ENCODE measurements at places on chromosomes 5 and 9.

GRCh38 chr5:33837301-33837700 lies 54.5 kb downstream of the ADAMTS12 start:
- DNase-seq = no peak

GRCh38 chr5:89968958-89969381 lies 440.6 kb downstream of the CETN3 start:
- no peak for DNase-seq

DNA sequence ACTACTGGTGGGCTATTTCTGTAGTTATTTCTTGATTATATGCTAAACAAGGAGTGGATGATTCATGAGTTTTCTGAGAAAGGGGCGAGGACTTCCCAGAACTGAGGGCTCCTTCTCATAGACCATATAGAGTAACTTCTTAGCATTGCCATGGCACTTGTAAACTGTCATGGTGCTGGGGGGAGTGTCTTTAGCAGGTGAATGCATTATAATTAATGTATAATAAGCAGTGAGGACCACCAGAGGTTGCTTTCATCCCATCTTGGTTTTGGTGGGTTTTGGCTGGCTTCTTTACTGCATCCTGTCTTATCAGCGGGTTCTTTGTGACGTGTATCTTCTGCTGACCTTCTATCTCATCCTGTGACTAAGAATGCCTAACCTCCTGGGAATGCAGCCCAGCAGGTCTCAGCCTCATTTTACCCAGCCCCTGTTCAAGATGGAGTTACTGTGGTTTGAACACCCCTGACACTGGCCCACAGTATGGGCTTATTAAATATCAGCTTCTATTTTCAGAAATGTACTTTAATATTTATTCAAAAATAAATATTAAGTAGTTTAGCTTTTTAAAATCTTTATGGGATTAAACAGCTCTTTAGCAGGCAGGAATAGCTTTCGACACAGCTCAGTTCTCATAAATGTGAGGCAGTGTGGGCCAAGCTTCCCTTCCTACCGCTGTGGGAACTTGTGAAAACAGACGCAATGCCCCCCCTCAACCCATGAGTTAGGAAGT lies 44.4 kb downstream of the GALNT12 start:
- no peak for DNase-seq

DNA sequence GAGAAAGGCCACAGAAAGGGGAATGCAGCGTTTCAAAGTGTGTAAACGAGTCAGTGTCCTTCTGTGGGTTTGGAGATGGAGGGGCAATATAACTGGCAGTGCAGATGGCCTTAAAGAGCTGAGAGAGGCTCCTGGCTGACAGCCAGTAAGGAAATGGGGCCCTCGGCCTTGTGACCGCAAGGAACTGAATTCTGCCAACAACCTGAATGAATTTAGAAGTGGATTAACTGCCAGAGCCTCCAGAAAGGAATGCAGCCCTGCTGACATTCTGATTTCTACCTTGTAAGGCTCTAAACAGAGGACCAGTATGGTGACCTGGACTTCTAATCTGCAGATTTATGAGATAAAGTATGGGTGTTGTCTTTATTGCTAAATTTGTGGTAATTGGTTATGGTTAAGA lies 17.5 kb upstream of the NREP start:
- DNase-seq = no peak

DNA sequence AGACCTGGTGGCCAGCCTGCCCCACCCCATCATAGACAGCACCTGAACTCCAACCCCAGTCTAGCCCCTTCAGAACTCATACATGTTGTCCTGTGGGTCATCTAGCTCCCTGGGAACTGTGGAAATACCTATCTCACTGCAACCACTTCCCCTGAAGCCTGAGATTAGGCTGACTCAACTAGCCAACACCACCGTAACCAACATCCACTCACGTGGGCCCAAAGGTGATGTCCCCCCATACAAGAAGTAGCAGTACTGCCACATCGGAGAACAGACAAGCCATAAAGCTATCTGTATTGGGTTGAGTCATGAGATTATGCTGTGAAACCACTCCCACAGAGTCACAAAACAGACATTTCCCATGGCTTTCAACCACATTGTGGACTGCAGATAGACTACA lies 46.6 kb downstream of the OSMR start:
- DNase-seq = no peak

- no peak for DNase-seq
These were observed 379.3 kb downstream of the KDM4C start for GRCh38 chr9:7137040-7137439.

DNA sequence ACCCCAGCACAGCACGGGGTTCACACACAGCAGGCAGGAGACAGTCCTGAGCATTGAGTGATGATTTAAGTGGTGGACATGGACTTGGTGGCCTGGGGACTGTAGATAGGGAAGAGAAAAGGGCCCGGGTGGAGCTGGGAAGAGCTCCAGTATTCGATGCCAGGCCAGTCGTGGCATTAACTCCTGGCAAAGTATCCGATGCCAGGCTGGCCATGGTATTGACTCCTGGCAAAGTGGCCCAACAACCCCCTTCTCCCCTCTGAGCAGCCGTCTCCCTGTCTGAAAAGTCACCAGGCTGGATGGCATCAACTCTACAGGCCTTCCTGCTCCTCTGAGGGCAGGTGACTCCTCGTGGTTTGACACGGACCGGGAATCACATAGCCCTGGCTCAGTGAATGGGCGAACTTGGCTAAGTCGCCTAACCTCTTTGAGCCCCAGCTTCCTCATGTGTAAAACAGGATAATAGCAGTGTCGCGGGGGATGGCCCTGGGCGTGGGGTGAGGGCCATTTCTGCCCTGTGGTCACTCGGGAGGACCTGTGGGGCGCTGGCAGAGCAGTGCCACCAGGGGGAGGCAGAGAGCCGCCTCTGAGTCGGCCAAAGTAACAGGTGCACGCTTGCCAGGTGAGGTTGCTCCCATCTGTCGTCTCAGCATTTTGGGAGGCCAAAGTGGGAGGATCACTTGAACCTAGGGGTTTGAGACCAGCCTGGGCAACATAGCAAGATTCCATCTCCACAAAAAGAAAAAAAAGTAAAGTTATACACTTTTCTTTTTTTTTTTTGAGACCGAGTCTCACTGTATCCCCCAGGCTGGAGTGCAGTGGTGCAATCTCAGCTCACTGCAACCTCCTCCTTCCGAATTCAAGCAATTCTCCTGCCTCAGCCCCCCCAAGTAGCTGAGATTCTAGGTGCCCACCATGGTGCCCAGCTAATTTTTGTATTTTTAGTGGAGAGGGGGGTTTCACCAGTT lies 5.7 kb upstream of the SEC16A start:
- DNase-seq = peak; percentile 66

DNA sequence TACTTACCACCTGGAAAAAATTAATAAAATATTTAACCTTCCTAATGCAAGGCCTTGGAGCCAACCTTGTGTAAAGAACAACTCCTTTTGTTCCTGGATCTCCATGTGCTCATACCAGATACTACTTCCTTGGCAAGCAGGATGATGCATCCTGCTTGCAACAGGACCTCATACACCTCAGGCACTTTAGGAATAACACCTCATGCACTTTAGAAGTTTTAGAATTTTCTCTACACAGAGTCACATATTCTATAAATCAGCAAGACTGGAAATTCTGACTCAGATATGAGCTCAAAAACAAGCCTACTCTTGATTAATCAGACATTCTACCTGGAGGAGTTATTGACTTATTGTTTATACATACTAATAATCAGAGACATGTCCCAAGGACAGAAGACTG lies 209.6 kb upstream of the CDH10 start:
- no peak for DNase-seq

DNA sequence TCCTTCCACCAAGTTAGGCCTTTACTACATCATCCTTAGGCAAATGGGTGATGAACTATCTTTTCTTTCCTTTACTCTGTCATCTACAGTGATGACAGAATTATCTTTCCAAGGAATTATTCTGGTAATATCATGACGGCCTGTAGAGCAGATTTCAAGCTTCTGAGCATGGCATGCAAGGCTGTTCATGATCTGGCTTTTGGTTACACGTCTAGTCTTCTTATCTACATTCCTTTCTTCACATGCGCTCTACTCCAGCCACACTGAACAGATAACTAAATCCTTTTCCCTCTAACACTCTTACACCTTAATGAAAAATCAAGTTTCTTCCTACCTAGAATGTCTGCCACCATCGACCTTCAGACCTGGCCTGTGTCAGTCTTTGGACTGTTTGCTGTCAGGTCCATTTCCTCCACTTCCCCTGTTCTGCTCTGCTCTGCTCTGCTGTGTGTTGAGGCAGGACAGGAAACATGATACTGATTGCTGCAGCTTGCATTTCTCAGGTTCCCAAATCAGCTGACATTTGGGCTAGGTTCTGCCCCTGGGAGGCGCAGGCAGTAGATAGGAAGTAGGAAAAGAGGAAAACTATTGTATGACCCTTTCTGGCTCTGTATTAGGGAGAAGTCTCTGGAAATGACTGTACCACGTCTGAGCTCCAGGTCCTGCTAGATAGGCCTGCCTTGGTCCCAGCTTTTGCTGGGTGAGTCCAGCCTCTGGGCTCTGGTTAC lies 4.2 kb downstream of the SCGB3A2 start:
- no peak for DNase-seq

DNA sequence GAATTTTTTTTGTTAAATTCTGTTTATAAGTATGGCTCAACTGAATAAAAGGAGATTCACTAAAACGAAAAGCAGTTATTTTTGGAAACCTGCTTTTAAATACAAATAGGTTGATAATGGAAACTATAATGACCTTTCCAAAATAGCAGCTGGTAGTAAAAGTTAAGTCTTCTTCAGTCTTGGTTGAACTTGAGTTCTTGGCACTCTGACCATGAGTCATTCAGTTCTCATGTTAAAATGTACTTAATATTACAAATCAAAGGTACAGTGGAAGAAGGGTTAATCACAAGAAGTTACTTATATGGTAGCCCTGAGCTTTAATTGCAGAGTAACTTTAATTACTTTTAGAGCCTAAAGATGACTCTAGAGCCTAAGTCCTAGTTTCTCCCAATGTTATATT lies 62.1 kb downstream of the KLF9 start:
- DNase-seq = no peak

DNA sequence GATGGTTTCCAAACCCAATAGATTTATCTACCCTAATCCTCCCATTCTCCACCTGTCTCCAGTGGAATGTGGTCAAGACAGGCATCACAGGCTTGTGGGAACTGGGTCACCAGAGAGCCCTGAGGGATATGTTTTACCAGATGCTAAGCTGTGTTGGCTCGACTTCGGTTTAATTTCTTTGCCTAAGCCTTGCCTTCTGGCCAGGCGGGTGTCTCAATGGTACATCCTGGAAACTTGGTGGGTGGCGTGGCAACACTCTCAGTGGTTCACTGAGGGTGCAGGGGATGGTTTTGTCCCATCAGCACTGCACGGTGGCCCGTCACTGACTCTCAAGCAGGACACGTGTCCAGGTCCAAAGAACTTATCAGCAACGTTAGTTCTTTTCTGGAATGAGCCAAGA lies 192.2 kb downstream of the TENT4A start:
- DNase-seq = no peak

DNA sequence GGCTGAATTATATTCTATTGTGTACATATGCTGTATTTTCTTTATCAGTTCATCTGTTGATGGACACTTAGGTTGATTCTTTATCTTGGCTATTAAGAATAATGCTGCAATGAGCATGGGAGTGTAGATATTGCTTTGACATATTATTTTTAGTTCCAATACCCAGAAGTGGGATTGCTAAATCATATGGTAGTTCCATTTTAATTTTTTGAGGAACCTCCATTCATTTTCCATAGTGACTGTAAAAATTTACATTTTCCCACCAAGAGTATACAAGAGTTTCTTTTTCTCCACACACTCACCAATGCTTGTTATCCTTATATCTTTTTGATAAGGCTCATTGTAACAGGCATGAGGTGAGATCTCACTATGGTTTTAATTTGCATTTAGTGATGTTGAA lies 19.4 kb downstream of the JAK2 start:
- DNase-seq = no peak

GRCh38 chr5:171418982-171419687 lies at the start of gene FGF18:
Gene FGF18, plus strand, starts transcription at chr5:171419647. Its CDS starts 553 bp downstream, at chr5:171420200.
- DNase-seq = peak; percentile 36

Measured in NCI-H345 (cell line).